ENCODE measurements at places on chromosomes 6 and 20.

DNA sequence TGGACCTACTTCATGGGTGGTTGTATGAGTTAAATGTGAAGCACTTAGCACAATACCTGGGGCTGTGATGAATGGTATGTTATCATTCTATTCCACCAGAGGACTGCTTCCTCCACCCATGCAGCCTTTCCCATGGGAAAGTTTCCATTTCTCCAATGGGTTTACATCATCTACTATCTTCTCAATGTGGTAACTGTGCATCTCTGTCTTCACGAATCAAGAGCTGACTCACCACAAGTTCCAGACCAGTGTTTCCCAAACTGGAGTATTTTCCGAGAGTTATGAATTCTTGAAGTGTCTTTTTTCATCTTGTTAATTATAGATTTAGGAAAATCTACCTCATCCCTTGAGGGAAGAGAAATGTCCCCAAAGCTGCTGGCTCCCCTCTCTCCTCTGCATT lies 182.8 kb downstream of the UNC5CL start:
- DNase-seq: no peak

DNA sequence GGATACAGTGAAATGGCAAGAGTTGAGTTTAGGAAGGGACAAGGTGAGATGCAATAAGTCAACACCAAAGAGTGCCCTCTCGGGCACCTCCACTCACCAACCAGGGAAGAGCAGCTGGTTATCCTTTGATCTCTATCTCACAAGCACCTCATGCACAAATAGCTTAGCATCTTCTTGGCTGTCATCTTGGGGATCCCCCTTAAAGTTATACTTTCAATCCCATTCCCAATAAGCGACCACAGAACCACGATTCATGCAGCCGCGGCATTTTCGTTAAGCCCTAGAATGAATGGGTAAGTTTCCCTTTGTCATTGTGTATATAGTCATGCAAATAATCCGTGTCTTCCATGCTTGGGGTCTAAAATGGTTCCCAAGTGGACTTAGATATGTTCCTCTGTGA lies 73.5 kb downstream of the ADTRP start:
- DNase-seq: no peak

DNA sequence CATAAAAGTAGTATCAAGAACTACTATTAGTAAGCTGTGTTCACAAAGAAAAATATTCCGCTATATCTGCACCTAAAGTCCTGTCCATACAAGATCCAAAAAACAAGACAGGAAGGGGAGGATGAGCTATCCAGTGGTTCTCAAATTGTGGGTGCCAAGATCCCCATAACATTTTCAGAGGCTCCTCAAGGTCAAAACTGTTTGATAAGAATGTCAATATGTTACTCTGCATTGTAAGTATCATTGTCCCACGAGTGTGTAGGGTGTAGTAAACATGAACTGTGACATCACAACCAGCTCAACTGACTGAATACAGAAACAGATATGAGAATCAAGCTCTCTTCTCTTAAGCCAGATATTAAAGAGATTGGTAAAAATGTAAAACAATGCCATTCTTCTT lies 81.9 kb upstream of the HIVEP1 start:
- no peak for DNase-seq

- no peak for DNase-seq
These were observed 21.4 kb downstream of the JARID2 start for GRCh38 chr6:15267221-15267620.

GRCh38 chr6:133297657-133298056 lies 56.5 kb downstream of the EYA4 start:
- no peak for DNase-seq

GRCh38 chr20:34952671-34953070 lies 2.9 kb downstream of the GSS start:
- DNase-seq: no peak

DNA sequence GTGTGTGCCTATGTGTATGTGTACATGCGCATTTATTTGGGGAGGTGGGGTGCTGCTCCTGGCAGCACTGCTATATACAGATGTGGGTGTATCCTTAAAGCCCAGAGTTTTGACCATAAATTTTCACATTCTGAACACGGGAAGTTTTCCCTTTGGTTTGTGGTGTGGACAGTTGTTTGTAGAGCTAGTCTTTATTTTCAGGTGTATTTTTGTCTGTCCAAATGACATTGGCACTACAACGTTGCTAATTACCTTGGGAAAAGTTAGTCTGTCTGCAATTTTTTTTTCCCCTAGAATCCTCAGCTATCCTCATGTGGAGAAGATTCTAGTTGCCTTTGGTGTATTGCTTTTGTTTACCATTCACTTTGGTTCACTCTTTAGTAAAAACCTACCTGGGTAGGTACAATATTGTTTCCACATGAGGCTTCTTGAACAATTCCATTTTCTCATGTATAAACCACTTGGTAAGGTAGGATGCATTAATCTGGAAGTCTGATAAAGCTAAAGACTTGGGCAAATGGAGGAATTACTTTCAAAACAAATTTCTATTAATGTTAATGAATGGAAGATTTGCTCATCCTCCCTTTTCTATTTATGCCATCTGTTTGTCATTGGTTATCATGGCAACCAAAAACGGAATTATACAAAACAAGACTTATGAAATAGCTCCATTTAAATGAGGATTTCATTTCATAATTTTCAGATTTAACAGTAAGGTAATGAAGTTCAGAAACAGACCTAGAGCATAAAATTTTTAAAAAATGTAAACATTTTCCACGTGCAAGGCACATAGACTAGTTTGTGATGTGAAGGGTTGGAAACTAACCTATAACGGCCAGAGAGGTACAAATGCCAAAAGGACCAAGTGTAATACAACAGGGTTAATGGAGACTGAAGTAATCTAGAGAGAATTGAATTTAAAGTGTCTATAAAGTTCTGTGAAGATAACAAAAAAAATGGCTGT lies 3.9 kb downstream of the CCN2 start:
- DNase-seq: no peak

- DNase-seq: no peak
These were observed 69.1 kb upstream of the BTN3A2 start for GRCh38 chr6:26295691-26296555.

- no peak for DNase-seq
These were observed 4.6 kb downstream of the RPP21 start for GRCh38 chr6:30349421-30350177.

- DNase-seq: no peak
These were observed 32.8 kb downstream of the APCDD1L start for GRCh38 chr20:58482416-58482815.

Data from Peyer's patch (tissue), 4 donors.